ENCODE measurements at places on chromosomes 2 and 18.

DNA sequence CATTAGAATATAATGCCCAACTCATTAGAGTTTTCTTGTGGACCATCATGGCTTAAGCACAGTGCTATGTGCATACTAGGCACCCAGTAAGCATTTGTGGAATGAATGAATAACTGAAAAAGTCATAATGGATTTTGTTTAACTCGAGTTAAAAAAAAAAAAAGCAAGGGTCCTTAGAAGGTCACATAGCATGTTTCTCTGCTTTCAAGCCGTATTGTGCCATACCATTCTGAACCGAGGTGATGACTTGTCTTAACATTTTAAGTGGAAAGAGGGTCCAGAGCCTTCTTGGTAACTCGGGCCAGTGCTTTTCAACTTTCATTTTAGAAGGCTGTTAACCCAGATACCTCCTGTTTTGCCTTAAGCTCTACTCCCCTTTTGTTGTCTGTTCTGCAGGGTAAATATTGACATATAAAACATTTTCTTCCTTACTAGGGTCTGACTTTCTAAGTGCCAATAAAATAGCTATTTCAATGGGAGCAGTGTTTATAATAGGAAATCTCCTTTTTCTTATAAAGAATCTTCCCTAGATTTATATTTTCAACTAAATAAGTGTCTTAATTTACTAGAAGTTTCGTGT lies 787 bp upstream of the ADGRF3 start:
- no peak for DNase-seq

DNA sequence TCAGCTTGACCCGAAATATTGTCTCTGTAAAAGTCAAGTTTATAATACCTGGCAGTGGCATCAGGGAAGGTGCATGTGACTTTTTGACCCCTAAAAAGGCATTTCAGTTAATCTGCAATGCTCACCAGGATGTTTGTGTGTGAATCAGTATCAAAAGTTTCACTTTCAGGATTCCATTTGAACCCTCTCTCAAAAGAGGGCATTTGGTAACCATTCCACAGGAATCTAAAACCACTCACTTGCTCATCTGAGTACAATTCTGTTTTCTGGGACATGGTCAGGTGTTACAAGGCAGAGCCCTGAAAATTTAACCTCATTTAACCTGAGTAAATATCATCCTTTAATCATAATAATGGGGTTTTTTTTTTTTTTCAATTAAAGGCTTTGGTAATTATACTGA lies 77.9 kb upstream of the KLF7 start:
- no peak for DNase-seq

- DNase-seq, result no peak
Measured at GRCh38 chr2:43361286-43361685, 134.9 kb upstream of the ZFP36L2 start.

- no peak for DNase-seq
Measured at GRCh38 chr2:17317439-17317976, 200.7 kb downstream of the RAD51AP2 start.

DNA sequence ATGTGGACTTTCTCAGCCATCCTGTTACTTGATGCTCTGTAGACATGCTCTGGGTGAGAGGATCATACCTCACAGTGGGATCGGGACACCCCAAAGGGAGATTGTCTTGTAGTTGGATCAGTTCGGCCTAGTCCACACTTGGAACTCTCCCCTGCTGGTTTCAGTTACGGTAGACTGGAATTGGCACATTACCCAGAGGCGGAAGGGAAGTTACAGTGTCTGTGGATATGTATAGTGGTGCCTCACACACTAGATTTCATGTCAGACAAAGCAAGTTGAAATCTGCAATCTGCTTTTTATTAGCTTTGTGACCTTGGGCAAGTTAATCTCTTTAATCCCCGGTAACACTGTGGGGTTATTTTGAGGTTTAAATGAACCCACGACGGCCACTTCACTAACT lies 16.2 kb upstream of the CTAGE1 start:
- no peak for DNase-seq

- no peak for DNase-seq
Measured at GRCh38 chr2:190875891-190876290, 4.7 kb upstream of the GLS start.

Measured in stimulated activated naive CD8-positive, alpha-beta T cell treated with anti-CD3 and anti-CD28 coated beads, Interleukin-15, amount 100 ng/mL, for 72 hours (primary cell).